ENCODE measurements at places on chromosomes 11 and 22. TPM values are rescaled to one million over a fixed set of nuclear protein-coding genes. Genes with fewer than 3 reads are reported as not detected.

The OR10A2 gene
- total RNA-seq, result not detected

DNA sequence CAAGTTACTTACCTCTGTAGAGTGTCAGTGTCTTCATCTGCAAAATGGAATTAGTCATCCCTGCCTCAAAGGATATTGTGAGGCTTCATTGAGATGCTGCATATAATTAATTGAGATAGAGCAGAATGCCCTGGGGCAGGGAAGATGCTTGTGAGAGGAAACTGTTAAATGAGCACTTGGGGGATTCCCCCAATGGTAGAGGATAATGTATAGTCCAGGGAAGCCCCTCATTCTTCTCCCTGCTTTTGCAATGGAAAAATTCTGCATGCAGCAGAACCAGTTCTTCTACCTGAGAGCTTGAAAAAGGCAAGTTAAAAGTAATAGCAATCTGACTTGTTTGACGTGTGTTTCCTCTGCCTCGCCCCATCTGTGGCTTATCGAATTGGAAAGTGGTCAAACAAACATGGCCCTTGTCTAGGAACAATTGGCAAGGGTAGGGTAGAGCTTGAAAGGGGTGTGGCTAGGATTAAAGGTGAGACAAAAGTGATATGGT lies 90.9 kb downstream of the NAV2 start:
- DNase-seq, result no peak
- no peaks in the 10 kb centered on the region for H3K36me3 ChIP-seq
- H3K27ac ChIP-seq, result no peak overlapping the region
- no peak overlapping the region for H3K4me3 ChIP-seq

The APOA5 gene
- total RNA-seq, result not detected

GRCh38 chr11:72672597-72673238 lies 1.5 kb downstream of the PDE2A start:
- H3K27ac ChIP-seq, result no peak overlapping the region
- no peaks in the 10 kb centered on the region for H3K4me1 ChIP-seq
- H3K27me3 ChIP-seq, result peaks cover 51% of the 10 kb centered on the region
- DNase-seq, result no peak
- H3K4me3 ChIP-seq, result no peak overlapping the region
- H3K36me3 ChIP-seq, result no peaks in the 10 kb centered on the region

DNA sequence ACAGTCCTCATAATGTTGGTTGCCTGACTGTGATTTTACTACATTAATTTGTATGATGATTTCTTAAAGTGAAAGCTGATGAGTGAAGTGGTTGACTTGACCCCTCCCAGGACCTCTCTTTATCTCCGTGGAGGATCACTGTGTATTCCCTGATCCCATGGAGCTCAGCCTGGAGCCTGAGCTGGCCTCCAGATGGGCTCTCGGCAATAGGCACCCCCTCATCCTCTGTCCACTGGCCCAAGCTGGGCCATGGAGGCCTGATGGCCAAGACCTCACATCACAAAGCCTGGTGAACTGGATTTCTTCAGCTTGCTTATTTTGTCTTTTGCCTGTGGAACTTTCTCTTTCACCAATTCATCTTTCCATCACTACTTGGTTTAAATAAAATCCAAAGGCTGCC lies 75.2 kb downstream of the WNT11 start:
- DNase-seq, result no peak
- H3K36me3 ChIP-seq, result no peaks in the 10 kb centered on the region
- H3K4me3 ChIP-seq, result no peak overlapping the region
- no peaks in the 10 kb centered on the region for H3K27me3 ChIP-seq
- peaks cover 22% of the 10 kb centered on the region for H3K4me1 ChIP-seq

DNA sequence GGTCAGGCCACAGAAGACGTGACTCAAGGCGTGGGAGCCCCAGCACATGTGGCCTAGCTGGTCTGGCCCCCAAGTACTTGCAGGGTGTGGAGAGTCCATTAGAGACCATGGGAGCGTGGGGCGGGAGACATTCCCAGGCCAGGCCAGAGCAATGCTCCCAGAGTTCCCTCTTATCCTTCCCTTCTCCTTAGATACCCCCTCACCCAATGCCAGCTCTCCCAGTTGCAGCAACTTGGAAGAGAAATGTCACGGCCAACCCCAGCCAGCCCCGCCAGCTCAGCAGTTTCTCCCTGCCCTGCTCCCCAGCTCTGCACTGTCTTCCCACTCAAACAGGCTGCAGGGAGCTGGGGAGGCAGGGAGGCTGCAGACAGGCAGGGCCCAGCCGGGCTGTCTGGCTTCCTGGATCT lies 65.4 kb upstream of the TSPAN18 start:
- H3K4me3 ChIP-seq, result no peak overlapping the region
- no peaks in the 10 kb centered on the region for H3K36me3 ChIP-seq
- H3K27me3 ChIP-seq, result no peaks in the 10 kb centered on the region

GRCh38 chr22:44595841-44596341 lies 97.9 kb upstream of the RTL6 start:
- no peak overlapping the region for H3K4me3 ChIP-seq
- no peaks in the 10 kb centered on the region for H3K36me3 ChIP-seq
- H3K27me3 ChIP-seq, result peaks cover 21% of the 10 kb centered on the region
- no peak for DNase-seq
- peaks cover 9% of the 10 kb centered on the region for H3K4me1 ChIP-seq
- H3K27ac ChIP-seq, result no peak overlapping the region

DNA sequence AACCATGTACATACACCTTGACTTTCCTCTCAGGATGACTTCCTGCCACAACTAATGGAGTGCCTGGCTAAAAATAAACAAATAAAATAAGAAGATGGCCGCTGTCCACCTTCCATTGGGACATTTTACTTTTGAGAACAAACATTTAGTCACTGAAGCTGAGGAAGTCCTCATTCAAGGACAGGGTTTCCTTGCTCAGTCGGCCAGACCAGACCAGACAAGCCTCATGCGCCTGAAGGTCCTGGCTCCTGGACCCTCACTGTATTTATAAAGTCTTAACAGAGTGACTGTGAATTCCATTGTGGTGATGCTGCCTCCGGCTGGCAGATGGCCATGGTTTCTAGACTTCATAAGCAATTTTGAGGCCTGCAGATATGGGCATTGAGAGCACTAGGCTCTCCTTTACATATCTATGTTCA lies 114.5 kb downstream of the MAML2 start:
- peak overlapping the region; percentile 71 for H3K27ac ChIP-seq
- H3K4me1 ChIP-seq, result peaks cover 32% of the 10 kb centered on the region
- DNase-seq, result no peak
- H3K4me3 ChIP-seq, result no peak overlapping the region

The CHEK2 gene
- total RNA-seq, result 9.2 TPM

- DNase-seq, result peak; percentile 59
- no peaks in the 10 kb centered on the region for H3K27me3 ChIP-seq
- H3K4me3 ChIP-seq, result no peak overlapping the region
- H3K4me1 ChIP-seq, result peaks cover 7% of the 10 kb centered on the region
- no peak overlapping the region for H3K27ac ChIP-seq
Observed at GRCh38 chr22:37053310-37054055, 1.9 kb downstream of the KCTD17 start.

DNA sequence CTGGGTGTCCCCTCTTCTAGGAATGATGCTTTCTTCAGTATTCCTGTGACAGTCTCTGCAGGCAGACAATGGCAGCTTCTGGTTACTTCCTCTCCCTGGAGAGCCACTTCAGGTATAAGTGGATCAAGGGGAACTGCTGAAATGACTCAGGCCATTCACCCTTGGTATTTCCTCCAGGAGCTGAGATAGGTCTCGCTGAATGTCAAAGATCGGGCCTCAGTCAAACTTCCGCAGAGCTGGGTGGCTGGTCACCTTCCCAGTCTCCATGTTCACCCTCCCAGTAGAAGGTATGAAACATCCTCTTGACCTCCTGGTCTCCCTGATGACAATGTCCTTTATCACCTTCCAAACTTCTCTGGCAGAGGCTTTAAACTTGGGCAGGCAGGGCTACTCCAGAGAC lies 1.8 kb upstream of the ANKK1 start:
- no peaks in the 10 kb centered on the region for H3K36me3 ChIP-seq
- H3K27ac ChIP-seq, result no peak overlapping the region
- H3K4me3 ChIP-seq, result no peak overlapping the region

GRCh38 chr11:69243496-69244200 lies 50.3 kb upstream of the MYEOV start:
- DNase-seq, result no peak
- H3K4me3 ChIP-seq, result no peak overlapping the region
- no peaks in the 10 kb centered on the region for H3K27me3 ChIP-seq

- no peaks in the 10 kb centered on the region for H3K4me1 ChIP-seq
- H3K4me3 ChIP-seq, result no peak overlapping the region
- no peaks in the 10 kb centered on the region for H3K36me3 ChIP-seq
- no peak overlapping the region for H3K27ac ChIP-seq
- DNase-seq, result no peak
Observed at GRCh38 chr11:103792981-103793468, 243.4 kb upstream of the DDI1 start.

DNA sequence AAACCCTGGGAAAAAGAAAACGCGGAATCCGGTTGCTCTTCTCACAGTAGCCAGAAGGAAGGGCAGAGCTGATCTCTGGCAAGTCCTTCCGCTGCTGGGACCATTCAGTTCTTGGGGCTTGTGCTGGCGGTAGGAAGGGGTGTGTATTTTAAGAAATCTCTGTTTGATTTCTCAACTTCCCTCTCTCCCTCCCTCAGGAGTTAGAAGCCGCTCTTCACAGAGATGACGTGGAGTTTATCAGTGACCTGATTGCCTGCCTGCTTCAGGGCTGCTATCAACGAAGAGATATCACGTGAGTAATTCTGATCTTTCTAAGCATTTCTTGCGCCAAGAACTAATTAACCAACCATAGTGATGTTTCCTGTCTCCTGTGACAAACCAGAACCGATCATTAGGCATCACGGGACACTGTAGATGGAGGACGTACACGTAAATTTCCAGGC lies 85.9 kb upstream of the SLC25A18 start:
- no peaks in the 10 kb centered on the region for H3K27me3 ChIP-seq
- no peak for DNase-seq
- no peaks in the 10 kb centered on the region for H3K36me3 ChIP-seq
- peak overlapping the region; percentile 31 for H3K27ac ChIP-seq
- H3K4me1 ChIP-seq, result no peaks in the 10 kb centered on the region

The KIF18A gene
- total RNA-seq, result 1.6 TPM

DNA sequence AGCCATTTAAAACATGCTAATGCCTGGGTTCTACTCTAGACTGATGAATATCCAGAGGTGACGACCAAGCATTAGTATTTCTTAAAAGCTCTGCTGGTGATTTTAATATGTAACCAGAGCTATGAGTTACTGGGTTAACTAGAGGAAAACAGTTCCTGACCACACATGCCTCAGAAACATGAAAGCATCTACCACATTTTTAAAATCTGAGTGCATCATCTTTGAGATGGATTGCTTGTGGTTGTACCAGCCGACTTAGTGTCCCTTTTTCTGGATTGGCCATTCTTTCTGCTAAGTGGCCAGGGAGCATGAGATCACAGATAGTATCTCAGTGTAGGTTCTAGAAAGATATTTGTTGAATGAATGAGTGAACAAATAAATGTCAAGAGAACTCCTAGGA lies 152.4 kb downstream of the NTM start:
- H3K36me3 ChIP-seq, result no peaks in the 10 kb centered on the region
- H3K27me3 ChIP-seq, result no peaks in the 10 kb centered on the region
- no peak for DNase-seq
- no peak overlapping the region for H3K27ac ChIP-seq
- H3K4me1 ChIP-seq, result no peaks in the 10 kb centered on the region
- no peak overlapping the region for H3K4me3 ChIP-seq

- no peaks in the 10 kb centered on the region for H3K4me1 ChIP-seq
- no peak overlapping the region for H3K4me3 ChIP-seq
- no peaks in the 10 kb centered on the region for H3K27me3 ChIP-seq
Observed at GRCh38 chr11:69245491-69246345, 48.2 kb upstream of the MYEOV start.

GRCh38 chr22:44281768-44282637 lies 30.7 kb downstream of the SHISAL1 start:
- no peaks in the 10 kb centered on the region for H3K4me1 ChIP-seq
- no peak overlapping the region for H3K4me3 ChIP-seq

- peaks cover 37% of the 10 kb centered on the region for H3K4me1 ChIP-seq
- H3K4me3 ChIP-seq, result peak overlapping the region; percentile 86
- no peaks in the 10 kb centered on the region for H3K27me3 ChIP-seq
- no peak for DNase-seq
- H3K27ac ChIP-seq, result no peak overlapping the region
Observed at GRCh38 chr11:93737904-93738612, 3.2 kb downstream of the TAF1D start.

DNA sequence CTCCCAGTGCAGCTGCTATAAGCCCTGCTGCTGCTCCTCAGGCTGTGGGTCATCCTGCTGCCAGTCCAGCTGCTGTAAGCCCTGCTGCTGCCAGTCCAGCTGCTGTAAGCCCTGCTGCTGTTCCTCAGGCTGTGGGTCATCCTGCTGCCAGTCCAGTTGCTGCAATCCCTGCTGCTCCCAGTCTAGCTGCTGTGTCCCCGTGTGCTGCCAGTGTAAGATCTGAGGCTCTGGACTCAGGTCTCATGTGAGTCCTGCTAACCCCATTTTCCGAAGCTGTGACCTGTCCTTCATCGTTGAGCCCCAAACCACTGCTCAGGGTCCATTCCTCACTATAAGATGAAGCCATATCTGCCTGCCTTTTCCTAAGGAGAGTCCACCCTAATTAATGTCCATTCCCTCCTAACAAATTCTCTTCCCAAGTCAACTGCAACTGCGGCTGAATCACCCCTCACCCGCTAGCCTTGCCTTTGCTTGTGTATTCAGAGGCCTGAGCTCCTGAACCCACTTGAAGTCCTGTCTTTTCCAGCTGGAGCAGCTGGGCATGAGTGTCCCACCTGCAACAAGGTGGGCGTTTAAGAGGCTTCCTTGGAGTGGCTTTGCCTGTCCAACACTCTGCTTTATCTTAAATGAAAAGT lies 626 bp downstream of the KRTAP5-7 start:
- no peaks in the 10 kb centered on the region for H3K4me1 ChIP-seq
- H3K27ac ChIP-seq, result no peak overlapping the region
- H3K36me3 ChIP-seq, result no peaks in the 10 kb centered on the region
- DNase-seq, result peak; percentile 6
- H3K4me3 ChIP-seq, result no peak overlapping the region

GRCh38 chr22:48717076-48717810 lies 1110.4 kb downstream of the BRD1 start:
- no peak overlapping the region for H3K27ac ChIP-seq
- no peaks in the 10 kb centered on the region for H3K27me3 ChIP-seq
- no peaks in the 10 kb centered on the region for H3K4me1 ChIP-seq
- DNase-seq, result peak; percentile 53
- no peaks in the 10 kb centered on the region for H3K36me3 ChIP-seq
- H3K4me3 ChIP-seq, result no peak overlapping the region

GRCh38 chr11:130513132-130513531 lies 64.7 kb downstream of the ADAMTS15 start:
- no peak for DNase-seq
- H3K4me1 ChIP-seq, result peaks cover 10% of the 10 kb centered on the region
- no peak overlapping the region for H3K27ac ChIP-seq
- H3K4me3 ChIP-seq, result no peak overlapping the region

- H3K27me3 ChIP-seq, result no peaks in the 10 kb centered on the region
- no peak overlapping the region for H3K4me3 ChIP-seq
- H3K4me1 ChIP-seq, result peaks cover 6% of the 10 kb centered on the region
- DNase-seq, result no peak
- no peak overlapping the region for H3K27ac ChIP-seq
Observed at GRCh38 chr11:110947096-110947495, 234.9 kb upstream of the ARHGAP20 start.

The ZNF280B gene
- 0.49 TPM for total RNA-seq

- no peaks in the 10 kb centered on the region for H3K27me3 ChIP-seq
- H3K4me3 ChIP-seq, result peak within 1 kb of the TSS; percentile 79
- H3K27ac ChIP-seq, result peak within 1 kb of the TSS; percentile 97
Observed at GRCh38 chr22:38317122-38317994, at the start of gene CSNK1E. CSNK1E (minus strand) TSS chr22:38317433; CDS start chr22:38314157, 3,276 bp downstream.

GRCh38 chr11:33197915-33198727 lies 36.8 kb upstream of the CSTF3 start:
- H3K4me3 ChIP-seq, result no peak overlapping the region
- H3K4me1 ChIP-seq, result no peaks in the 10 kb centered on the region
- H3K27ac ChIP-seq, result no peak overlapping the region

- no peak overlapping the region for H3K4me3 ChIP-seq
- H3K4me1 ChIP-seq, result no peaks in the 10 kb centered on the region
- H3K27ac ChIP-seq, result no peak overlapping the region
Observed at GRCh38 chr22:26918226-26918625, 260.8 kb downstream of the MIAT start.
